Peyer's patch (tissue), 4 donors: ENCODE measurements at places on chromosomes 12 and 14. TPM values are rescaled to one million over a fixed set of nuclear protein-coding genes. Genes with fewer than 3 reads are reported as not detected.
A peak's percentile ranks its signal among the peaks of the same experiment; 100 is the strongest.

DNA sequence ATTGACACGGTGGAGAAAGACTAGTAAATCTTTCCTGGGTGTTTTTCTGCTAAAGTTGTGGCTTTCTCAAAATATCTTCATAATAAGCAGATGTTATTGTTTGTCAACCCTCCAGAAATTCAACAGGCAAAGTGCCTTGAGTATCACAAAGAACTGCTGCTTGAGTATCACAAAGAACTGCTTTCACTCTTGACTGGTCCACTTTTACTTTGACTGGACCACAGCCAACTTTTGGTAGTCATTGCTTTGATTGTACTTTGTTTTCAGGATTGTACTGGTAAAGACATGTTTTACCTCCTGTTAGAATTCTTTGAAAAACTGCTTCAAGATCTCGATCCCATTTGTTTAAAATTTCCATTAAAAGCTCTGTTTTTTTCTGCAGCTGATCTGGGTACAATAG, 62.6 kb downstream of the PDZRN4 start:
- no peaks in the 10 kb centered on the region for H3K36me3 ChIP-seq
- H3K4me3 ChIP-seq = no peak overlapping the region
- no peak for DNase-seq
- H3K27ac ChIP-seq = no peak overlapping the region
- no peaks in the 10 kb centered on the region for H3K27me3 ChIP-seq

DNA sequence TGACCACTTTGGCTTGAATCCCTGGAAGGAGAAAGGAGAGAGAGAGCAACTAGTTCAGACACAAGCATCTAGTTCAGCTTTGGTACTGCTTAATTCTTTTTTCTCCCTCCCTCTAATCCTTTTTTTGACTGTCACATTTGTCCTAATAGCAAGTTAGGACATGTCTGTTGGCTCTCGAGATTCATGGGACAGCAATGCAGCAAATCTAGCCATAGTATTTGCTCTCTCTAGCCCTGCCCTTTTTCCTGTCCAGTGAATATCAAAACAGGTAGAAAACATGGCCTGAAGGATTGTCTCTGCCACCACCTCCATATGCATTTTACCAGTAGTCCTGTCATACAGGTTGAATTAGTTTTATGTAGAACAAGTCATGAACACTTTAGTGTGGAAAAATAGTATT, 116.4 kb downstream of the PTPRB start:
- no peak overlapping the region for H3K4me3 ChIP-seq
- no peak for DNase-seq
- no peaks in the 10 kb centered on the region for H3K27me3 ChIP-seq
- no peak overlapping the region for H3K27ac ChIP-seq
- H3K4me1 ChIP-seq = no peaks in the 10 kb centered on the region

GRCh38 chr12:94570161-94570560, 80.2 kb downstream of the TMCC3 start:
- H3K27me3 ChIP-seq = no peaks in the 10 kb centered on the region
- no peaks in the 10 kb centered on the region for H3K4me1 ChIP-seq
- no peak overlapping the region for H3K4me3 ChIP-seq
- H3K27ac ChIP-seq = no peak overlapping the region
- DNase-seq = no peak

DNA sequence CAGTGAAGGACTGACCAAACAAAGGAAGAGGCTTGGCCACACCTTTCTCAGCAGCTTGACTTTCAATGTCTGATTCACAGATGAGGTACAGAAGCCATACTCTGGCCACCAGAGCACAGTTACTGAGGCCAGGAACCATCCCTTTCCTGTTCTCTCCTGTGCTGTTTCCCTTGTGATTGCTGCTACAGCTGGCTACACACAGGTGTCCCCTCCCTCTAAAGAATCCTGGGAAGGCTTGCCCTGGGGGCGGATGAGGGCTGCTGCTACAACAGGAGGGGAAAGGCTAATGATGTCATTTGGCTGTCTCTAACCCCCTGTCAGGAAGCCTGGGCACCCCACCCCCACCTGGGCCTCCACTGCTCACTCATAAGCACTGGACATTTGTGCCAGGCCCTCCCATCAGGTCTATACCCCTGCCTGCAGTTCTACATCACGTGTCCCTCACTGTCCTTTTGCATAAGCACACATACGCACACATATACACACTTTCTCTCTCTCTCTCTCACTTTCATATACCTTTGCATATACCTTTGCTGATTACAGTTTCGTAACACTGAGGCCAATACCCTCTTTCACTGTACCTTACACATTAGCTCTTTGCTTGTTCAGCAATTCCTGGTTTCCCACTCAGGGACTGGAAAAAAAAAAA, 41.4 kb downstream of the PRPF40B start:
- H3K4me3 ChIP-seq = no peak overlapping the region
- peak overlapping the region; percentile 84 for H3K27ac ChIP-seq

DNA sequence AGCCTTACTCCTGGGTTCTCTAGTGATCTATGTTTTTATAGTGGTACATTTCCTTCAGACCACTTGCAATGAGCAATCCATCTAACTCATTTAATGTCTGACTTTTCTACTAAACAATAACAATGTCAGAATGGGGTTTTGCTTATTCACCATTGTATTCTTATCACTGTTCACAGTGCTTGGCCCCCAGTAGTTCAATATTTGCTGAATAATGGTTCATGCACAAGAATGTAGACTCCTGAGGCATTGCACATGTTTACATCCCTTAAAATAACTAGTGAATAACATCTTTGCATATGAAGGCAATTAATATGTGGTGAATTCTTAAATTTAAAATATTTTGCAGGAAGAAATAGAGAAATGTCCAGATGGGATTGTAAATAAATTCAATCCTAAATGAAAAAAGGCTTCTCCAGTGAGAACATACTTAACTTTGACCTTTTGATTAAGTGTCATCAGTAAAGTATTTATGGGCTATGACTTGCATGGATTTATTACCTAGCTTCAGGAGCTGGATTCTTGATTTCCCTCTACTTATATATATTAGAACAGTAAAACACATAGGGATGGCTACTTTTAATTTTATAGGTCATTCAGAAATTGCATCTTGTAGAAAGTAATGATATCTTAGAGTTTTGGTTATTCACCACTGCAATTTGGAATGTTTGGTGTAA, 3.4 kb downstream of the CCER1 start:
- H3K27me3 ChIP-seq = no peaks in the 10 kb centered on the region
- H3K4me1 ChIP-seq = no peaks in the 10 kb centered on the region
- no peak for DNase-seq
- no peak overlapping the region for H3K27ac ChIP-seq
- H3K36me3 ChIP-seq = no peaks in the 10 kb centered on the region

Gene EML1
- 12.3 TPM for total RNA-seq

Gene TPPP2
- not detected for total RNA-seq
